Gastroesophageal sphincter (tissue), 4 donors: ENCODE measurements at places on chromosomes 3 and 15. TPM values are rescaled to one million over a fixed set of nuclear protein-coding genes. Genes with fewer than 3 reads are reported as not detected.
A peak's percentile ranks its signal among the peaks of the same experiment; 100 is the strongest.

GRCh38 chr3:140268610-140269009, 333.6 kb downstream of the CLSTN2 start:
- no peak overlapping the region for H3K4me3 ChIP-seq
- H3K27me3 ChIP-seq: no peaks in the 10 kb centered on the region
- no peaks in the 10 kb centered on the region for H3K4me1 ChIP-seq
- H3K36me3 ChIP-seq: no peaks in the 10 kb centered on the region
- ATAC-seq: no peak

GRCh38 chr3:159616234-159616825, 372.3 kb upstream of the IL12A start:
- no peak overlapping the region for H3K27ac ChIP-seq
- no peaks in the 10 kb centered on the region for H3K36me3 ChIP-seq
- ATAC-seq: peak; percentile 37
- H3K4me1 ChIP-seq: no peaks in the 10 kb centered on the region
- no peaks in the 10 kb centered on the region for H3K27me3 ChIP-seq

- H3K27me3 ChIP-seq: no peaks in the 10 kb centered on the region
- no peak overlapping the region for H3K4me3 ChIP-seq
- no peaks in the 10 kb centered on the region for H3K36me3 ChIP-seq
- no peaks in the 10 kb centered on the region for H3K4me1 ChIP-seq
- no peak overlapping the region for H3K27ac ChIP-seq
These were observed 308.0 kb upstream of the THBS1 start for GRCh38 chr15:39272901-39273300.

DNA sequence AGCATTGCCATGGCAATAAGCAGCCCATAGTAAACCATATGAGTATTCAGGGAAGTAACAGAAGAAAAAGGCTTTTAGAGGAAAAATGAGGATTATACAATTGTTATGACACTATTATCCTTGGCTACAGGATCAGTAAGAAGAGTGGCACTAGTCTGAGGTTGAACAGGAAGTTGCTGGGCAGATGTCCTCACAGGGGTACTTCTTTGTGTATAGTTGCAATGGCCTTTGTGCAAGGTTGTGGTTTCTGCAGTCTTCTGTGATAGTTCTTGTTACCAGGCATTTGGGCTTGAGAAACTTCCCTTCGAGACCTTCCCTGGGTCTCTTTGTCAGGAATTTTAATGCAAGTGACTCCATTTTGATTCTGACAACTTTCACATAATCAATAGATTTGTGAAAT, 100.6 kb upstream of the ATP11B start:
- ATAC-seq: no peak
- no peaks in the 10 kb centered on the region for H3K4me1 ChIP-seq
- H3K27me3 ChIP-seq: peaks cover 3% of the 10 kb centered on the region
- H3K36me3 ChIP-seq: no peaks in the 10 kb centered on the region
- no peak overlapping the region for H3K27ac ChIP-seq
- no peak overlapping the region for H3K4me3 ChIP-seq

A4GNT gene
- not detected for total RNA-seq

GRCh38 chr3:102290241-102290640, 144.6 kb upstream of the ZPLD1 start:
- no peak overlapping the region for H3K27ac ChIP-seq
- H3K27me3 ChIP-seq: no peaks in the 10 kb centered on the region
- H3K4me3 ChIP-seq: no peak overlapping the region
- ATAC-seq: no peak
- H3K36me3 ChIP-seq: no peaks in the 10 kb centered on the region
- no peaks in the 10 kb centered on the region for H3K4me1 ChIP-seq

IL12A gene
- 0.85 TPM for total RNA-seq

DNA sequence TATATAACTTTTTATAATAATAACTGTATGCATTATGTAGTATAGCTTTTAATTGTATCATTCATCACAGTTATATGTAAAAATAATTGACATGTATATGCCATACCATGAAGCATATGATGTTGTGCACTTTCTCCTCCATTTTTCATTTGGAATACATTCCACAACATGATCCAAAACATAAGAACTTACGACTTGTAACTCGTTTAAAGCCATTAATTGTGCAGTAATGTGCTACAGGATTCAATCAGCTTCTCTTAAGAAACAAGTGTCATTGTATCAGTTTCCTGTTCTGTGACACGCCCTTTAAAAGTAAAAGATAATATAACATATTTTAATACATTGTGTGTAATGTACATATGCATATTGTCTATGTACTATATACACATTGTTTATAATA, 2.2 kb downstream of the C3orf80 start:
- H3K36me3 ChIP-seq: no peaks in the 10 kb centered on the region
- no peak overlapping the region for H3K4me3 ChIP-seq
- H3K4me1 ChIP-seq: peaks cover 5% of the 10 kb centered on the region
- no peak overlapping the region for H3K27ac ChIP-seq

GRCh38 chr3:143712522-143712921, 135.7 kb downstream of the SLC9A9 start:
- no peak overlapping the region for H3K27ac ChIP-seq
- no peaks in the 10 kb centered on the region for H3K27me3 ChIP-seq
- H3K4me3 ChIP-seq: no peak overlapping the region
- H3K4me1 ChIP-seq: no peaks in the 10 kb centered on the region

GRCh38 chr3:186218421-186218820, 109.5 kb upstream of the ETV5 start:
- peaks cover 10% of the 10 kb centered on the region for H3K4me1 ChIP-seq
- H3K4me3 ChIP-seq: no peak overlapping the region
- no peaks in the 10 kb centered on the region for H3K36me3 ChIP-seq
- ATAC-seq: no peak
- no peaks in the 10 kb centered on the region for H3K27me3 ChIP-seq

DNA sequence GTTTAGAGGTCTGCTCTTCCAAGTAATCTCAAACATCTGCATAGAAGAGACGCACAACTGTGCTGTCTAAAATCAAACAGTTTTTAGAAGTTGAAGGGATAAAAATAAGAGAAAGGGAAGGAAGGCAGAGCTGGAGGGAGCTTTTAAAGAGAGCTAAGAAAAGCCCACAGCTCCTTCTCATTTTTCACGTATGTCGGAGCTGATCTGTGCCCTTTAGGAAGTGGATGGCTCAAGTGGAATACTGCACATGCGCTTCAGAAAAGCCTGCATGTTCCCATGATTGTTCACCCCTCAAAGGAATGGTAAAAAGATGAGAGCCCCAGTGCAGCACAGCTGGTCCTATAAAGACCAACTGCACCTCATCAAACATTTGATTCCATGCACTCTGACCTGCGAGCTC, 207.2 kb downstream of the ADAMTS17 start:
- H3K36me3 ChIP-seq: no peaks in the 10 kb centered on the region
- H3K4me3 ChIP-seq: no peak overlapping the region
- H3K4me1 ChIP-seq: no peaks in the 10 kb centered on the region
- ATAC-seq: no peak

DNA sequence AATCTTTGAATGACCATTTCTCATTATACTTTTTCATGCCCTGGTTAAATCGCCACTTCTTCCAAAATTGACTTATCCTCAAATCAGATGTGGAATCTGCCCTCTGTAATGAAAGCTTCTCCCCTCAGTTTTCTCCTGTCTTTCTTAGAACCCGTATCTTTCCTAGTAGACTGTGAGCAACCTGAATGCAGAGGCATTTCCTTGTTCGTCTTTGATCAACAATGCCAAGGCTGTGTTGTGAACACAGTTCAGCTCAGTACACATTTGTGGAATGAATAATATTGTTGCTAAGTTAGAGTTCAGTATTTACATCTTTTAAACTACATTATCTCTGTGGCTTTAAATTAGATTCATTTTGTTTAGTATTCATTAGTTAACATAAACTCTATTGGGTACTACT, 123.3 kb downstream of the TPRG1 start:
- H3K36me3 ChIP-seq: no peaks in the 10 kb centered on the region
- H3K27me3 ChIP-seq: no peaks in the 10 kb centered on the region
- H3K4me1 ChIP-seq: no peaks in the 10 kb centered on the region
- H3K27ac ChIP-seq: no peak overlapping the region
- ATAC-seq: no peak

GOLGA8H gene
- 0.27 TPM for total RNA-seq

GRCh38 chr15:68572309-68572708, 6.5 kb upstream of the CORO2B start:
- no peak overlapping the region for H3K27ac ChIP-seq
- no peak overlapping the region for H3K4me3 ChIP-seq
- H3K4me1 ChIP-seq: no peaks in the 10 kb centered on the region
- peaks cover 93% of the 10 kb centered on the region for H3K27me3 ChIP-seq
- H3K36me3 ChIP-seq: no peaks in the 10 kb centered on the region
- no peak for ATAC-seq

- H3K4me1 ChIP-seq: no peaks in the 10 kb centered on the region
- ATAC-seq: no peak
- H3K27ac ChIP-seq: no peak overlapping the region
- H3K36me3 ChIP-seq: no peaks in the 10 kb centered on the region
- H3K4me3 ChIP-seq: no peak overlapping the region
These were observed 335.2 kb downstream of the RORA start for GRCh38 chr15:60893886-60894285.
